A673 (cell line): ENCODE measurements at places on chromosomes 16 and 17.

- DNase-seq, result no peak
Measured at GRCh38 chr16:1475552-1476114, 805 bp upstream of the CLCN7 start.

GRCh38 chr17:47959825-47960655 lies 2.4 kb upstream of the PRR15L start:
- DNase-seq, result no peak

DNA sequence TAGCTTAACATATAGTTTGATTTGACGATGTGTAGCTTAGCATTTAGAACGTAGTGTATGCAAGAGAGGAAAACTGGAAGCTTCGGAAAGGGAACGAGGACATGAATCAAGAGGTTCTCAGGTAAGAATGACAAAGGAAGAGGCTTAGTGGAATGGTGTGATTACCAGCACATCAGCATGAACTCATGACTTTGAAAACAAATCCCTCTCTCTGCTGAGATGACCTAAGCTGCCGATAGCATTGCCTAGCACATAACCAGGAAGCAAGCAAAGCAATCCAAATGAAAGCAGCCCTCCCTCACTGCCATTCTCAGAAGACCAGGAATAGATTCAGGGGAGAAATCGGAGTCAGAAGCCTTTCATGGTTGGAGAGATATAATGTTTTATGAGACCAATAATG lies 51.3 kb upstream of the CCL1 start:
- DNase-seq, result no peak

- no peak for DNase-seq
Measured at GRCh38 chr16:22901563-22901962, 87.6 kb downstream of the HS3ST2 start.

DNA sequence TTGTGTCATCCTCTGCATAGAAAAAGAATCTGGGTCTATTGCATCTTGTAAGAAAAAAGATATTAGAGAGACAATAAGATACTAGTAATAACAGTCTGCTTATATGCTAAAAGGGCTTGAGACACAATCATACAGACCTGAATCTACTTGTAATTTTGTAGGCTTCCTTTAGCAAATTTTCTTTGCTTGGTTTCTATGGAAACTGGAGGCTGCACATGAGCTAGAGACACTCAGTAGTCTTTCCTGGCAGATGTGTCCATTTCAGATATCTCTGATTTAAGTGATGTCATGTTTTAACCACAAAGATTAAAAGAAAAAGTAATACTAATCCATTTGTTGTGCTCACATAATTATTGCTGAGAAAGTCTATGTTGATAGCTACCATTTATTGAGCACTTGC lies 123.9 kb upstream of the GNAO1 start:
- no peak for DNase-seq

- DNase-seq, result no peak
Measured at GRCh38 chr17:36937001-36937958, at the start of gene LHX1. LHX1 (plus strand) TSS chr17:36937475; CDS start chr17:36938198, 723 bp downstream.

GRCh38 chr17:4948166-4948930 lies at the start of gene PFN1:
PFN1 (minus strand) TSS chr17:4948530; CDS start chr17:4948394, 136 bp downstream.
- peak; percentile 98 for DNase-seq

DNA sequence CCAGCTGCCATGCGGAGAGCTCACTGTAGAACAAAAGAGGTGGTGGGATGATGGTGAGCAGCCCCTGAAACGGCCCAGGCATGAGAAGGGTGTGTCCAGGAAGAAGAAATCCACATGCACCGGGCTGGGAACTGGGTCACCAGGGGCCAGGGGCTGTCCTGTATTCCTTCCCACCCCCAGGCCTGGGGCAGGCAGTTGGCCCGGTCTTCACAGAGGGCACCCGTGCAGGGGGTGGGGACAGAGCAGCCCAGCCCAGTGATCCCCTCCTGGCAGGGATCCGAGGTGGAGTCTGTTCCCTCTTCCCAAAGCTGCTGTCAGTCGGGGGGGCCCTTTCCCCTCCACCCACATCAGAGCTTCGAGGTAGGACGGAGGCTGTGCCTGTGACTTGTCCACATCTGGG lies 9.2 kb downstream of the HS3ST6 start:
- DNase-seq, result no peak

DNA sequence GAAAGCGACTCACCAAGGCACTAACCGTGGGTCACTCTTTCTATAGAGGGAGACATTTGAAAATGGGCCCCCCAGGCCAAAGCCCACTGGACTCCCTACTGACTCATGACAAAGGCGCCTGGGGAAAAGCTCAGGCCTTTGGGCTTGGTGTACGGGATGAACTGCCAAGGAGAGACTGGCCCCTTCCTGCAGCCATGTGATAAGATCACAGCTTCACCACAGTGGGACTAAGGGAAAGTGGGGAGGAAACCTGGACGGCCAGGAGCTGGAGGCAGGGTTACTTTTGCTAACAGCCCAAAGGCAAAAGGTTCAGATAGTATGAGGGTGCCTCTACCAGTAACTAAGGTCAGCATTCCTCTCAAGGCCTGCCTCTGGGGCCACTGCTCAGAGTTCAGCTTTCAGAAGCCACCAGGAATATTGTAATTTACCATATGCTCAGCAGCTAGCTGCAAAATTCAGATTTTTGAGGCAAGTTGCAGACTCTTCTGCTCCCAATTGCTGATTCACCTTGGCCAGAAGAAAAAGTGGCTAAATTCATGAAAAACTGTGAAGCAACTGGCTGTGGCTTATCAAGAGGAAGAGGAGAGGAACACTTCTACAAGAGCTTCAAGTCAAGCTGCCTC lies 37.1 kb upstream of the SLC25A19 start:
- no peak for DNase-seq

DNA sequence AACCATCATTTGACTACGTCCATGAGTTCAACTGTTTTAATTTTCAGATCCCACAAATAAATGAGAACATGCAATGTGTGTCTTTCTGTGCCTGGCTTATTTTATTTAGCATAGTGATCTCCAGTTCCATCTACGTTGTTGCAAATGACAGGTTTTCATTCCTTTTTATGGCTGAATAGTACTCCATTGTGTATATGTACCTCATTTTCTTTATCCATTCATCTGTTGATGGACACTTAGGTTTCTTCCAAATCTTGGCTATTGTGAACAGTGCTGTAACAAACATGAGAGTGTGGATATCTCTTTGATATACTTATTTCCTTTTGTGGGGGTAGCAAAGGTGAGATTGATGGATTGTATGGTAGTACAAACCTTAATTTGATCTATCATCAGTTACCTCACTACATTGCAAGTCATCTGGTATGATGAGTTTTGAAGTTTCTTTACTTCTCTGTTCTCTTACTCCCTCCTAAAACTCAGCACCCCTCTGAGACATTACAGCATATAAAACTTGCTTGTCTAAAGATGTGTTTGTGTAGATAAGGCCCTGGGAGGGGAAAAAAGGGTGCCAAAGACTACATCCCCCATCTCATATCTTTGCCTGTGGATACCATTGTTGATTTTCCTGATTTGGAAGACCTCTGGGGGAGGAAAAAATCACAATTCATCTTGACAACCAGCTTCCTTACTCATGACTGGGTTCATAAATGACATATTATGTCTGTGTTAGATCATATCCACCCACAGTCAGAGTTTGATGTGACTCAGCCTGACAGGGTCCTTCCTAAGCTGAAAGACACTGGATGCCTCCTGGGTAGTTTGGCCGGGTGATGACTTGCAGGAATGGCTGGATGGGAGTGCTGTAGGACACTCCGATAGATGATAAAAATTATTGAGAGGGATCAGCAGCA lies 47.6 kb downstream of the ABCA9 start:
- peak; percentile 3 for DNase-seq

- DNase-seq, result peak; percentile 64
Measured at GRCh38 chr17:68682903-68683302, 81.7 kb upstream of the FAM20A start.

DNA sequence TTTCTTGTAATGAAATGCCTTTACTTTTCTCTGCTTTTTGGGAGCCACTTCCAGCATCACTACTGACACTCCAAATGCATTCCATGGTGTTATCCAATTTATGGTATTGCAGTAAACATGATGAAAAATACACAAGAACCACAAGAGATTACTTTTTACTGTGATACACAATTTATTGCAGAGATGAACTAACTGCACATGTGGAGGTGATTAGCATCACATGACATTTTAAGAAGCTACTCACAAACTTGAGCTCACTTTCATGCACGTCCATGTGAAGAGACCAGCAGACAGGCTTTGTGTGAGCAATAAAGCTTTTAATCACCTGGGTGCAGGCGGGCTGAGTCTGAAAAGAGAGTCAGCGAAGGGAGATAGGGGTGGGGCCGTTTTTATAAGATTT lies 780.5 kb upstream of the GOT2 start:
- no peak for DNase-seq

GRCh38 chr17:33487187-33487879 lies 194.2 kb upstream of the ASIC2 start:
- DNase-seq, result no peak

DNA sequence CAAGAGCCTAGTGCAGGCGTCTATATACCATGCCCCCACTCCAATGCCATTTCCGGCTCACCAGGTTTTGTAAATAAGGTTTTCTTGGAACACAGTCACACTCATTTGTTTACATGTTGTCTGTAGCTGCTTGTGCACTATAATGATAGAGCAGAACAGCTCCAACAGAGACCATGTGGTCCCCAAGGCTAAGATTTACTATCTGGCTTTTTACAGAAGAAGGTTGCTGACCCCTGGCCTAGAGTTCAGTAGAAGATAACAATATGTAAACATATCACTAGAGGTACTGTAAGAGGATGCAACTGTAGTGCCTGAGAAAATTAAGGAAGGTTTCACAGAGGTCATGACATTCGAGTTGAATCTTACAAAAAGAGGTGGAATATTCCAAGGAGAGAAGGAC lies 66.3 kb downstream of the CACNG1 start:
- no peak for DNase-seq

DNA sequence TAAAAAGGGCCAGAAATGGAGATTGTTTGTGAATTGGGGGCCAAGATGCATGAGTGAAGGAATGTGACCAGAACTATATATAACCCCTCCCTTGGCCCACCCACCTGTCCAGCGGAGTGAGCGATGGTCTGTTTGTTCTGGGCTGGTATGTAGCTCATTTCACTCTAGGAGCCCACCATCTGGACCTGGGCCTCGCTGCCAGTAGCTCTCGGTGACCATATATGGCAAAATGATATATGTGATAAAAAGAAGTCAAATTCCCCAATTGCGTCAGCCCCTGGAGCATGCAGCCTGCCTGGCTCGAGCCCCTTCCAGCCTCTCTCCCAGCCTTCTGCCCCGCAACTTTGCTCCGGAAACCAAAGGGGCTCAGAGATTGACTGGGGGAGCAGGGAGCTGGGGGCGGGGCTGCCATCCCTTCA lies 47.3 kb downstream of the CCDC42 start:
- no peak for DNase-seq

- DNase-seq, result no peak
Measured at GRCh38 chr17:58337210-58337599, 8.6 kb upstream of the TSPOAP1 start.

GRCh38 chr16:52437277-52437670 lies 109.7 kb downstream of the TOX3 start:
- DNase-seq, result no peak

- peak; percentile 5 for DNase-seq
Measured at GRCh38 chr17:10463402-10463801, 6.0 kb downstream of the MYH4 start.

DNA sequence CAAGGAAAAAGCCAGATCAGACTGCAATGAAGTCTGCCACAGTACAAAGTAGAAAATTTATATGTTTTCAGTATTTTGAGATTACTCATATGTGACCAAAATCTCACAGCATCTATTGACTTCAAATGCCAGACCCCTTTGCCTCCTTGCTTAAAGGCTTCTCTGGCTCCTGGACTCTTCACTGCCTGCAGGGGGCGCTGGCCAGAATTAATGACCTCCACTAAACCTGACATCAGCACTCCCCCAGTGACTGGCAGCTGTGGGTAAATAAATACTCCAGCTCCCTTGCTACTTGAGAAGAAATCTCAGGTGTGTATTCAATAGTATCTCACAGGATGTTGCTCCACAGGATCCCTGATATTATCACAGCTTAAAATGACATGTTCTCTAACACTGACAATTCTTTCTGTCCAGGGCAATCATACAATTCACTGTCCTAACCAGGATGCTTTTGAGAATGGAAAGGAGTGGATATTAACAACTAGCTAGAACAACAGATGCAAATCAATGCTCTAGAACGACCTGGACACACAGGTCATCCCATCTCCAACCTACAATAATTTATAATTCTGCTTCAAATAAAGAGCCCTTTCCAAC lies 4.0 kb downstream of the BECN1 start:
- peak; percentile 65 for DNase-seq

DNA sequence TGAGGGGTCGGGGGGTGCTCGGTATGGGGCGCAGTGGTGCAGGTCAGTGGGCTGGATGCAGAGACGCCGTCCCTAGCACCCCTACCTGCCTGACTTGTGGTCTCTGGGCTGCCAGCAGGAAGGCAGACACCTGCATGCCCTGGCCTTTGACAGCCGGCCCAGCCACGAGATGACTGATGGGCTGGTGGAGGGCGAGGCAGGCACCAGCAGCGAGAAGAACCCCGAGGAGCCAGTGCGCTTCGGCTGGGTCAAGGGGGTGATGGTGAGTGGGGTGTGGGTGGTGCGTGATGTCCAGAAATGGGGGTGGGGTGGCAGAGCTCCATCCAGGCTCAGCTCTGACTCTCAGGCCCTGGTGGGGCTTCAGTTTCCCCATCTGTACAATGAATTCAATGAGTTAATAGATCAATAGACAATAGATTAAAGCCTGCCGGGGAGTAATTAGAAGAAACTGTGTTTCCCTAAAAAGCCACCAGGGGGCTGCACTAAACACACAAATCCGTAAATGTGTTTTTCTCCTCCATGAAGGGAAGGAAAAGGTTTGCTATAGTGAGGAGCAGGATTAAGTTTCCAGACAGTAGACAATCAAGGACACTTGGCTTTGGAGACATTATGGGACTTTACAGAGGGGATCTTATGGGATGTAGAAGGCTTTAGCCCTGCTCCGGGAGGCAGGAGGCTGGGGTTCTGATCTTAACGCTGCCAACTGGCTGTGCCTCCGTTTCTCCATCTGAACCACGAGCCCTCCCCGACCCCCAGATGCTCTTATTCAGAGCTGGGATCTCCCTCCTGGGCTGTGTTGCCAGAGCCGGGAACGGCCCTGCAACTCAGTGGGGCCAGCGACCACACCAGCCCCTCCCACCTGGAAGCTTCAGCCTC lies 2.2 kb downstream of the SLC12A3 start:
- peak; percentile 75 for DNase-seq

- DNase-seq, result no peak
Measured at GRCh38 chr16:68931196-68931595, 87.9 kb downstream of the TANGO6 start.
